ENCODE measurements at places on chromosomes 16 and 17. TPM values are rescaled to one million over a fixed set of nuclear protein-coding genes. Genes with fewer than 3 reads are reported as not detected.

The HBQ1 gene
- not detected for total RNA-seq

The NUFIP2 gene
- 66.4 TPM for total RNA-seq

The BLTP2 gene
- 129 TPM for total RNA-seq

GRCh38 chr16:7316281-7316888 lies 16.3 kb upstream of the RBFOX1 start:
- no peak for DNase-seq

DNA sequence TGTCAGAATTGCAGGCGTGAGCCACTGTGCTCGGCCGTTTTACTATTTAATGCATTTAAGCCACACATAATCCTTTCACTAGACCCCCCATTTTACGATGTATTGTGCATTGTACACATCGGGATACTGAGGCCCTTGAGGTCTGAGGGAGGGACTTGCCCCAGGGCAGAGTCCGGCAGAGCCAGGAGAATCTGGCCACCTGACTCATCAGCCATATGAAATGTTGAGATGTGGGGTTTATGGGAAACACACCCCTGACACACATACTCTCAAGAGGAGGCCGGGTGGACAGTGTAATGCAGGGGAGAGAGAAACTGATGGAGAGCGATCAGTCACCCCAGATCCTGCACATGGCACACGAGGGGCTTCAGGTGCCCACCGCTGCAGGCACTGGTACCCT lies 196.6 kb downstream of the ZNF423 start:
- DNase-seq = no peak

DNA sequence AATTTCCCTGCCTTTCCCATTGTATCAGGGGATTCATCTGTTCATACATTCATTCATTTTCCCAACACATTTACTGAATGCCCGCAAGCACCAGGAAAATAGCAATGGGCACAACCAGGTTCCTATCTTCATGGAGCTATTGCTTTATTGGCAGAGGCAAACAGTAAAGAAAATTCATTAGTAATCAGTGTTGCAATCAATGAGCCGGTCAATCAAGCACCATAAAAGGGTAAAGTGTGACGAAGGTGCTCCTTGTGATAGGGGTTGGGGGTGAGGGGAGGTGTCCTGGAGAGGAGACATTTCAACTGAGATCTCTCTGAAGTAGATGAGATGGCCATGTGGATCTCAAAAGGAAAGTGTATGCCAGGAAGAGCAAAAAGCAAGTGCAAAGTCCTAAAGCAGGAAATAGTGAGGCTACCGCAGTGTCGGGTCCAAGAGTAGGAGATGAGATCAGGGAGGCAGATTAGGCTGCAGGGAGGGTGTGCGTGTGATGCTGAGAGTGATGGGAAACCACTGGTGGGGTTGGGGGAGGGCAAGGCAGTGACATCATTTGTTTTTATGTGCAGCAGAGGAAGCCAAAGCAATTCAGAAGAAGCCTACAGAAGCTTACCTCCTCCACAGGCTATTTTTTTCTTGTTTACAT lies 28.4 kb downstream of the CDH13 start:
- peak; percentile 71 for DNase-seq
